ENCODE measurements at places on chromosomes 7 and 10. TPM values are rescaled to one million over a fixed set of nuclear protein-coding genes. Genes with fewer than 3 reads are reported as not detected.

DNA sequence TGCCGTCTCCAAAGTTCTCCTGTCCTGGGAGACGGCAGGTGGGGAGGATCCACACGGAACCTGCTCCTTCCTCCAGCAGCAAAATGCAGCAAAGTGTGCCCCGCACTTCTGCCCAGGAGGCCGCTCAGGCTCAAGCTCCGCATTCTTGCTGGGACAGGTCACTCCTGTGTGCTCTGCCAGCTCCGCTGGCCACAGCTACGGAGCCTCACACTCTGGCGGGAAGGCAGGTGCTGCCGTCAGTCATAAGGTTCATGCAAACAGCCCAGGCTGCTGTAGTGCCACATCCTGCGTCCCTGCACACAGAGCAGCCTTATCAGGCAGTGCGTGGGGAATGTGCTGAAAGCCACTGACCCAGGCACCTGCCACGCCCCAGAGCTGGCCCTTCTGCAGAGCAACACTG is 22.4 kb downstream of the ADGRA1 start:
- no peak for DNase-seq

DNA sequence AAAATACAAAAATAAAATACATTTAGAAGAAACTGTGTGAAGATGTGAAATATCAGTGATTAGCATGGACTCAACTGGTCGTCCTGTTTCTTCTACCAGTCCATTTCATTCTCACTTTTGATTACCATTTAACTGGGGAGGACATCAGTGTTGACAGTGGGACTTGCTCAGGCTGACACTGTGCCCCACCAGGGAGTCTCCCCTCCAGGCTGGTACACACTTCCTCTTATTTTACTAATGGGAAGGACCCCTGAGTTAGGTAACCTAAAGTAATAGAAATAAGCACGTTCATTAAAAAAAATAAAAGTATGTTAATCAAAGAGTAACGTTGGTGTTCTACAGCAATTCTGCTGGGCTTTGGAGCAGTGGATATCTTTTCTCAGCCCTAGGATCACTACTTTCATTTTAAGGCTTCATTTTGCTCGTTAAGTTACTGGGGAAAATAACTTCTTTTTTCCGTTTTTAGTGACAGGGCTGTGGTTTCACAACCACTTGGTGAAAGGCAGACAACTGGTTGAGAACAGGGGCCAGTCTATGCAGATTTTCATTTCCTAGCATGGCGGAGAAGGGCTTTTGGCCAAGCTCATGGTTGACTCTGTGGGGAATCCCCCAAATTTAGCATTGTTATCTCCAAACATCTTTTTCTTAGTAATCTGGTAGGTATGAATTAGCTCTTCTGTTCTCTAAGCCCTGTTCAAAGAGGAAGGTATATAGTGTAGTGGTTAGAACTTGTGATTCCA is 2.1 kb downstream of the SNX10 start:
- no peak for DNase-seq

DNA sequence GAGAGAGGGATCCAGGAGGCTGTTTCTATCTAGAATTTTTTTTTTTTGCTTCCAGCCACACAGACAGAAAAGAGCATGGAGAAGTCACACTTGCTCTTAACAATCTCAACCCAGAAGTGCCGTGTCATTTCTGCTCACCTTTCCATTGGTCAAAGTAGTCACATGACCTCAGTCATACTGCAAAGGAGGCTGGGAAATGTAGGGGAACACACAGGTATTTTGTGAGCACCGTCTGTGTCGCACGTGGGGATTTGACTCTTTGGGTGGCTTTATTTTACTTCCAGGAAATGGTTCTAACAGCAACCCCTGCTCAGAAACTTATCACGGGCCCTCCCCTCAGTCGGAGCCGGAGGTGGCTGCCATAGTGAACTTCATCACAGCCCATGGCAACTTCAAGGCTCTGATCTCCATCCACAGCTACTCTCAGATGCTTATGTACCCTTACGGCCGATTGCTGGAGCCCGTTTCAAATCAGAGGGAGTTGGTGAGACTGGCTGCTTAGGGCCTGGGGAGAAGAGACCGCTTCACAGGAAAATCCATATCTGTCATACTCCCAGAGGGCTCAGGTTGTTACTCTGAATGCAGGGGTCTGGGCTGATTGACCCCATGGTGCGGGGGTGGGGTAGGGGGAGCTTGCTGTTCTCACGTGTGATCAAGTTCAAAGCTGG is 13.1 kb upstream of the CPA1 start:
- no peak for DNase-seq

- no peak for DNase-seq
Measured at GRCh38 chr10:19932806-19933371, 116.7 kb downstream of the PLXDC2 start.

- DNase-seq: no peak
Measured at GRCh38 chr10:113610631-113611601, 52.9 kb downstream of the NRAP start.

DNA sequence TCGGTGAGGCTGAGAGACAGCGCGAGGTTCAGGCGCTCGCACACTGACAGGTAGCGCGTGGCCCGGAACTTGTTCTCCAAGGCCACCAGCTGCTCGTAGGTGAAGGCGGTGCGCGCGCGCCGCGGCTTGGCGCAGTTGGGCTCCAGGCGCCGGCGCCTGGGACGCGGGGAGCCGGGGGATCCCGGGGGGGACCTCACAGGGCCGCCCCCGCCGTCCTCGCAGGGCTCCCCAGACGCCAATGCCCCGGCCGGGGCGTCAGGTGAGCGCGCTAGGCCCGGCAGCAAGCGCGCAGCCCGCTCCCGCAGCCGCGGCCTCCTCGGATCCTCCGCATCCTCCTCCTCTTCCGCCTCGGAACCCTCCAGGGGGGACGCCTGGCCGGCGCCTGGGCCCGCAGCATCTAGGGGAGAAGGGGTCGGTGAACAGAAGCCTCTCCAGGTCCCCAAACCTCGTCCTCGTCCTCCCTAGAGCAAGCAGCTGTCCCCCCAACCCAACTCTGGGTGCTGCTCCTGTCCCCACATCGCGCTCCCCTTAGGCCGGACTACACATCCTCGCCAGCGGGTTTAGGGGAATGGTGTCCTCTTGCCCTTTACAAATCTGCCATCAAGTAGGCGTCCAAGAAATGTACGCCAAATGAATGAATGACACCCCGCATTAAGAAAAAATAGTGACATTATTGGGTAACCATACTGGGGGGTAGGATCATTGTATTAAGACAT is 1.9 kb downstream of the NKX1-2 start:
- no peak for DNase-seq

- no peak for DNase-seq
Measured at GRCh38 chr10:71221586-71222202, 9.3 kb downstream of the UNC5B start.

DNA sequence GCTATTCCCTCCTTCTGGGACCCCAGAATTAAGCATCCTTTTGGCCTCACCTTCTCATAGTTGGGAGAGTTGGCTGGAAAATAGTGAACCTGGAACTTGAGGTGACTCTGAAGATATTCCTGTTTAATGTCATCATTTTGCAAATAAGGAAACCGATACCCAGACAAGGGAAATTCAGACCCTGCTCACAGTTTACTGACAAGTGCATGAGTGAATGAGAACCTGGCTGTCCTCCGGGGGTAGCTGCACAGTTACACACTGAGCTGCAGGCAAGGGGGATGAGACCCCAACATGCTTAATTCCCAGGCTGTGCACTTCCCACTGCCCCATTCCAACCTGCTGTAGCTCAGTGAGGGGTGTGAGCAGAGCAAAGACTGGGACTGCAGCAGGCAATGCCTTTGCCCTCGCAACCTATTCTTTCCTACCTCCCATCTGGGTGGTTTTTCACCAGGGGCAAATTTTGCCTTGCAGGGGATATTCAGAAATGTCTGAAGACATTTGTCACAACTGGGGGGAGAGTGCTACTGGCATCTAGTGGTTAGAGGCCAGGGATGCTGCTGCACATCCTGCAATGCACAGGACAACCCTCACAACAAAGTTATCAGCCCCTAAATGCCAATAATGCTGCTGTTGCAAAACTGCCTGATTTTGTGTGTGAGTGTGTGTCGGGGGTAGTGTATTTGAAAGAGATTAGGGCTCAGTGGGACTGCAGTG is 136.2 kb downstream of the SORCS3 start:
- DNase-seq: no peak

DNA sequence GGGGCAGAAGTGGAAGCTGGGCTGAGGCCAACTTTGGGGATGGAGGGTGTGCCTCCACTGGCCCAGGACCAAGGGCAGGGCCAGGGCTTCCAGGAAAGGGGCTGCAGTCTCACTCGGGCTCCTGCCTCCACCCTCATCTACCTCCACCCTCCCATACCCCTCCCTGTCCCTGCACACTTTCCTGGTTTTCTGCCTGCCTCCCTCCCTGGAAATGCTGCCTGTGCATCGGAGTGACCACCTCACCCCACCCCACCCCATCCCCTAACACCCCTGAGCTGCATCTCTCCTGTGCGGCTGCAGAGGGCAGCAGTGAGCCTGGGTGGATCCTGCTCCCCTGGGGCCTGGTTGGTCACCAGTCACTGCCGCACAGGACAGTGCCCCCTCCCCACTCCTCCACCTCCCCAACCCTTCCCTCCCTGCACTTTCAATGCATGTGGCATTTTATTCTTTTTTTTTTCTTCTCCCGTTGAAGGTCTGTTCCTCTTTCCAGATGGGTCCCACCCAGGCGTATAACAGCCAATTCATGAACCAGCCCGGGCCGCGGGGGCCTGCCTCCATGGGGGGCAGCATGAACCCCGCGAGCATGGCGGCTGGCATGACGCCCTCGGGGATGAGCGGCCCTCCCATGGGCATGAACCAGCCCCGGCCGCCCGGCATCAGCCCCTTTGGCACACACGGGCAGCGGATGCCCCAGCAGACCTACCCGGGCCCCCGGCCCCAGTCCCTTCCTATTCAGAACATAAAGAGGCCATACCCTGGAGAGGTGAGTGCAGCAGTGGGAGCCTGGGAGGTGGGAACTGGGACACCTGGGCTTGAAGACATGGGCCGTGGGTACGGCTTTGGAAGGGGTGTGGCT is 54.1 kb upstream of the PPIF start:
- DNase-seq: no peak

DNA sequence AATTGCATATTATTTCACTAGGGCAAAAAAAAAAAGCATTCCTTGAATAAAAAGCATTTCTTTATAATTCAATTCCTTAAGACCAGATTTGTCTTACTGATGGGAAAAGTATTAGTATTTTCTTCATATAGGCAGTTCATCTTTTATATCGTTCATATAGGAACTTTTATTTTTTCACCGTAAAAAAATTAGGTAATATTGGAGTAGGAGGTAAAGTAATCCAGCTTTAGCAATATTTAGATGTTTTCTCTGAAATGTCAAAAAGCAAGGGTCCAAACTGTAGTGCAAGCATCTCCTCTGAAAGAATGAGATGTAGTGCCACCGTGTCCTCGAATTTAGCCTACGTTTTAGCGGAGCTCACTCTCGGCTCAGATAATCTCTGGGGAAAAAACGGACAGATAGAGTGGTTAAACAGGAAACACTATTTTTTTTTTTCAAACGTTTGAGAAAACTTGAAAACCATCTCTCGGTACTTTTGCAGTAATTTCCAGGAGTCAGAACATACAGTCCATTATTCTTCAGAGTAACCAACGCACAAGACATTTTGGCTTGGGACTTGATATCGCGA is 5.5 kb upstream of the SPAG6 start:
- DNase-seq: peak; percentile 2

DNA sequence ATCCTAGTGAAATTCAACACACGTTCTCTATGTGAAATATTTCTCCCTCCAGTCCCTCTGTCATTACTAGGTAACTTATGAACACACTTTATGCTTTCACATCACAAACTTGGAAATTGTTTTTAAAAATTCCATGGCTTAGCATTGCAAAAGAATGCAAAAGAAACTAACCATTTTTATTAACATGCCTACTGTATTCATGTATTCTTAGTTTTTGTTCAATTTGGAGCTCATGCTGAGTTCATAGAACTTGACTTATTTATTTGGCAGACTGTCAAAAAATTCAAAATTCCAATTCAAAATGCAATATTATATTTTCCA is 155.0 kb upstream of the SEMA3C start:
- DNase-seq: no peak

GRCh38 chr7:296373-296945 is 6.5 kb downstream of the FOXL3 start:
- DNase-seq: no peak

DNA sequence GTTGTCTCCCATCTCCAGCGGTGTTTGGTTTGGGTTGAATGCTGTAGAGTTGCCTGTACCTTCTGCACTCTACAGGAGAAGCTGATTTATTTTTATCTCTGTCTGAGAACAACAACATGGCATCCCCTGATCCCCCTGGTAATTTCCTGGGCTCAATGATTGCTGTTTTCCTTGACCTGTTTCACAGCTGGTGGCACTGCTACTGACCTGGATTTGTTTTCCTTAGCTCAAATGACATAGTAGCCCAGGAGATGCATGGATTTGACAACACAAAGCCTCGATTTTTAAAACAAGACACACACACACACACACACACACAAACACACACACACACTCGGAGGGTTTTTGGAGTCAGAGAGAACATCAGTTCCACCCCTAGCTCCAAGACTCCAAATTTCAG is 301.6 kb downstream of the NRG3 start:
- no peak for DNase-seq

DNA sequence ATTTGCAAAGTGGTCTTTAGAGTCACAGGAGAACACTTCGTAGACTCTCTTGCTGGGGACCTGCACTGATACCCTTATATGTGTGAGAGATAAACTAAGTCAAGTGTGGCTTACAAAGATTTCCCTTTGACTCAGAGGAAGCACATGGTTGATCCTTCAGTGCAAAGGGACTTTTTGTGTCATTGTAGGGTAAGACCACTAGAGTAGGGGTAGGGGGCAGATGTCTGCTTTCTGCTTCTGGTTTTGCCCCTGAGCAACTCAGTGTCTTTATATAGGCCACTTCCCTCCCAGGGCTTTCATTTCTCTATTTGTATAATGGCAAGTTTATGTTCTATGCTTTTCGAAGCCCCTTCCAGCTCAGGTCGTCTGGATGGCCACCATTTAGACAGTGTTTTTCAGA is 281.7 kb downstream of the SORCS3 start:
- no peak for DNase-seq

The NOBOX gene
- total RNA-seq: not detected

The RTKN2 gene
- 5.1 TPM for total RNA-seq

The H2BK1 gene
- not detected for total RNA-seq

The UCMA gene
- total RNA-seq: 3.9 TPM

The SPDYE8 gene
- 0.48 TPM for total RNA-seq

The MYL10 gene
- not detected for total RNA-seq

The SPACDR gene
- not detected for total RNA-seq

The HPSE2 gene
- 18.8 TPM for total RNA-seq

The NEUROD6 gene
- total RNA-seq: 0.96 TPM

The PON2 gene
- 69.1 TPM for total RNA-seq

The CALML3 gene
- total RNA-seq: not detected

The MMS19 gene
- total RNA-seq: 66.2 TPM

The IDI2 gene
- 1.9 TPM for total RNA-seq
